ENCODE measurements at places on chromosomes 5 and 9.

DNA sequence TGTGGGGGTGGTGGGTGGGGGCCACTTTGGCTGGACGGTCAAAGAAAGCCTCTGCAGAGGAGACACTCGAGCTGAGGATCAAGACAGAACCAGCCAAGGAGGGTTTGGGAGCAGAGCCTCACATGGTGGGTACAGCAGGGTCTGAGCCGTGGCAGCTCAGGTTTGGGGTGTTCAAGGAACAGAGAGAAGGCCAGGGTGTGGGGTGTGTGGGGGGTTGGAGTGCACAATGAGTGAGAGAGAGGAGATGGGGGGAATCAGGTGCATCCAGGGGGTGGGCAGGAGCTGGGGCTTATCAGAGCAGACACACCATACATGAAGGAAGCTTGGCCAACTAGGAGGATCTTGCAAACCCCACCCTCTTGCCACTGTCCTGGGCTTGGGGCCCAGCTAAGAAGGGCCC, 140.0 kb downstream of the NSG2 start:
- no peak for DNase-seq

GRCh38 chr5:93604644-93605515, 21.9 kb downstream of the NR2F1 start:
- DNase-seq, result no peak

GRCh38 chr9:107712390-107712789, 222.8 kb upstream of the KLF4 start:
- no peak for DNase-seq

- DNase-seq, result no peak
These were observed 8.8 kb upstream of the TBC1D9B start for GRCh38 chr5:179916523-179916922.

GRCh38 chr5:7576023-7576715, 180.2 kb downstream of the ADCY2 start:
- no peak for DNase-seq

GRCh38 chr5:142931896-142932686, 161.9 kb downstream of the ARHGAP26 start:
- no peak for DNase-seq

DNA sequence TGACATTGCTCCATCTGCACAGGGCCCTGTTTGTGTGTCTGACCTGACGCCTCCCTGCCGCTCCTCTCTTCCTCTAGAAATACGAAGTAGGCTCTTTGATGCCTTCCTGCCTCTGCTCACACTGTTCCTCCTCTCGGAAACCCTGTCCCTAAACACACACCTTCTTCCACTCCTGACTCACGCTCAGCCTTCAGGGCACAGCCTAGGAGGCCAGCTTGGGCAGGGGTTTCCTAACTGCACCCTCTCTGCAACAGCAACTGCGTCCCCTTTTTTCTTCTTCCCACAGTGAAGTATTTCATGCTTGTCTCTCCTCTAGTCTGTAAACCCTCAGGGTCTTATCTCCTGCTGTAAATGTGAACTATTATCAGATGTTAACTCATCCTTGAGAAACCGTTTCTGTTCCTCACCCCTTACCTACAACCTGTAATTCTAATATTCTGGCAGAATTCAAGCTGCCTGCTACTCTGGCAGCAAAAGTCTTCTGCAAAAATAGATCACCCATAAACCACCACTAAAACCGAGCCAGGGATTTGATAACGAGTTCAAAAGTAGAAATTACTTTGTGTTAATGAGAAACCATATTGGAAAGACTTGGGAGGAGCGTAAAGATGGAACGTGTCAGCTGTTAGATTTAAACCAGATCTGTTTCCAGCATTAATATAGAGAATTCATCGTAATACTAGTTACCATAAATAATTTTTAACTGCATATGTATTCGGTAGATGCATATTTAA, 100.2 kb downstream of the DAPK1 start:
- no peak for DNase-seq

- no peak for DNase-seq
These were observed 63.6 kb downstream of the ANXA1 start for GRCh38 chr9:73215249-73215648.

DNA sequence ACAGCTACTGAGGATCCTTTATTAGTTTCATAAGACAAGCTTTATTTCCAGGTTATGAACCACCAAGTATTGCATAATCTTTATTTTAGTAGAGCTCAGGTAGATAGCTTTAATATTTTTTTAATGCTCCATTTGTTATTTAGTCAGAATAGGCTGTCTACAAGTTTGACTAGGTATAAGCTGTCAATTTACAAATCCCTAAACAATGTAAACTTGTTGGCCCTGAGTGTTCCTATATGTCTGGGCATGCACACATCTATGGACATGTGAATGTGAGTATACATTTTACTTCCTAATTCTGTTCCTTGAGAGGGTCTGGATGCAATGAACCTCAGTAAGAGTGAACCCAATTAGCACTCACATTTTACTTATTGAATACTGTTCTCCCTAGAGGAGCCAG, 722.2 kb upstream of the PTPRD start:
- no peak for DNase-seq

- DNase-seq, result no peak
These were observed 1.8 kb upstream of the KLF4 start for GRCh38 chr9:107491081-107492053.

DNA sequence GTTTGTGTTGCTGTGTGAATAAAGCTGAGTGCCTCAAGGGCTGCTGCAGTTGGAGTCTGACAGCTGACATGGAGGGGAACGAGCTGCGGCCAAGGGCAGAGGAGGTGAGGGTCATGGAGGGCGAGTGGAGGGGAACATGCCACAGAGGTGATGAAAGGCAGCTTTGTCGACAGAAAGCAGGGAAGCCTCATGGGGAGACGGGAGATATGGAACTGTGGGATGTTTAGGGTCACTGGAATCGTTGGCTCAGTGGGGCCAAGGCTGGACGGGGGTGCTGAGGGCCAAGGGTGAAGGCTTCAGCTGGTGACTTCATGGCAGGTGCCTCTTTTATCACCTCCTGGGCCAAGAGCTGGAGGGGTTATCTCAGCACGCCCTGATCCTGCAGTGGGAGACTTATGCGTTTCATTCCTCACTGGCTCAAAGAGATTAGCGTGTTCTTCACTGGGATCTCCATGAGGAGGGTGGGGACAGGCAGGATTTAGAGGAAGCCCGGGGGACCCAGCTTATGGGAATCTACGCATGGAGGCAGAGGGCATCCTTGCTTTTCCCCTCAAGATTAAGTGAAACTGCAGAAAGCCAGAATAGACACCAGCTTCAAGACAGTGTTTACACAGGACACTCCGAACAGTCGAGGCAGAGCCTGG, 42.2 kb downstream of the FAM240B start:
- DNase-seq, result no peak

DNA sequence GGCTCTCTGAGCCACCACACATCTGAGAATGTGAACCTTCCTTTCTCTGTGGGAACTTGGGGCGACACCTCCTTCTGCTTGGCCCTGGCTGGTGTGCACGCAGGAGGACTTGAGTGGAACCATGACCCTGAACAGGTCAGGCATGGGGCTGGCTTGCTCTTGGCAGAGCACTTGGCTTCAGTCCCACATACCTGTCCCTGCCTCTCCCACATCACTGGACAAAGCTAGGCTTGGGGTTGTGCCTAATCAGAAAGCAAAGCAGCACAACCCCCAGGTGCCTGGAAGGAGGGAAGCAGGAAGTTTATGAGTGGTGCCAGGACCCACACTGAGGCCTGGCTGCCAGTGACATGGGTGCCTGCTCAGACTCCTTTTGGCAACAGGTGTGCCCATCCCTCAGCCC, 13.2 kb downstream of the GADD45G start:
- no peak for DNase-seq

GRCh38 chr9:120261419-120261818, 318.5 kb downstream of the CDK5RAP2 start:
- DNase-seq, result no peak

All from NCI-H1417 treated with DMSO at 0.1 percent for 48 hours (cell line).